ENCODE measurements at places on chromosomes 5 and 9.

- DNase-seq = no peak
Observed at GRCh38 chr5:52255308-52255707, 532.4 kb upstream of the ITGA1 start.

DNA sequence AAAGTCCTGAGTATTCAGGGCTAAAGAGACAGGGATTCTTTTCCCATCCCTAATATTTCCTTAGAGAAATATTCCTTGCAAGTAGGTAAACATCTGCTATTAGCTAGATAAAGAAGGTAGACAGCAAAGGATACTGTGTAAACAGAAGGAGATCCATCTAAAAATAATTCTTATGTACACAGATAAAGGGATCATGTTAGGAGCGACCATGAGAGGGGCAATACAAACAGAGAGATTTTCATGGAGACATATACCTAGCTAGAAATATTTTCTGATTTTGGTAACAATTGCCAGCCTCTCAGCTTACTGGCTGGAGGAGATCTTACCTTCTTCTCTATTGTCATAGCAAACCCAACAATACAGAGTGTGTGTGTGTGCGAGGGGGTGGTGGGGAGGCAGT is 184.6 kb upstream of the DMAC1 start:
- no peak for DNase-seq

DNA sequence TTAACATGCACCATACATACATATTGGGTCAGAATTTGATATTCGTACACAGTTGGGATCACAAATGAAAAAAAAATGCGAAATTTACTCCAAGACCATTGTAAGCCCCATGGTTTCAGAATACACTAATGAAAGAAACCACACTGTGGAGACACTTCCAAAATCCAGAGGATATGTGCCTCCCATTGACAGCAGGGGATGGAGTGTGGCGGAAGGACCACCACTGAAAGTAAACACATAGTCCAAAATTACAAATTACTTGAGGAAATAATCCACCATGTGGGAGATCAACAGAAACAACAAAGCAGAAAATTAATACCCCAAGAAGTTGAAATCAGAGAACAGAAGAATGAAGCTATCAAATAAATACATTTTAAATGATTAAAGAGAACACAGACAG is 291.6 kb upstream of the PAPPA start:
- no peak for DNase-seq

GRCh38 chr5:67028371-67028770 is 168.2 kb downstream of the CD180 start:
- DNase-seq = no peak

DNA sequence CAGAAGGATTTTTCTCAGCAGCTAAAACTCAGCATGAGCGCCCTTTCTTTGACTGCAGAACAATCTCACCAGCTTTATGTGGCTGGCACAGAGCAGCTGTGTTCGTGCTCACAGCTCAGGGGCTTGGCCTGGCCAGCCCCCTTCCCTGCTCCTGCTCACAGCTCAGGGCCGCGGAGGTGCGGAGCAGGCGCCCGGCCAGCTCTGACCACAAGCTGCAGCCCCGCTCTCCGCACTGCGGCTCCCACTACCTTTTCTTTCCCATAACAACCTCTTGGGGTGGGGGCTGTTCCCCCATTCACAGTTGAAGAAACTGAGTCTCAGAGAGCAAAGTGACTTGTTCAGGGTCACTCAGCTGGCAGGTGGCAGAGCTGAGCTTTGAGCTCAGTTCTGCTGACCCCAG is 34.0 kb upstream of the PHYKPL start:
- no peak for DNase-seq

- DNase-seq = peak; percentile 69
Observed at GRCh38 chr5:167207081-167207480, 1084.4 kb upstream of the WWC1 start.

DNA sequence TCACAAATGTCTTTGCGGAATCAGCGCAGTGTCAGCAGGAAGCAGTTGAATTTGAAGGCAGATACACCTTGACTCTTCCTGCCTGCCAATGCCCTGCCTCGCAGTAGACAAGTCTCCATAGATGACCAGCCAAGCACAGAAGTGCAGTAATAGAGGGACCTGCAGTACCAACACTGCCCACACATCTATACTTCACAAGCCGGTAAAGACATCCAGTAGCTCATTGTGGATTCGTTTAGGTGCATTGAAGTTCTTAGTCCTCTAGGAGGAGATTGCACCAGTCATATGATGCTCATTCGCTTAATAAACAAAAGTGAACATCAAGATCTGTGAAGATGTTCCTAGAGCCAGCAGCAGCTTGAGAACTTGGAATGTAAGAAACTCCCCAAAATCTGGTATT is 7.1 kb upstream of the IFNA2 start:
- peak; percentile 68 for DNase-seq

DNA sequence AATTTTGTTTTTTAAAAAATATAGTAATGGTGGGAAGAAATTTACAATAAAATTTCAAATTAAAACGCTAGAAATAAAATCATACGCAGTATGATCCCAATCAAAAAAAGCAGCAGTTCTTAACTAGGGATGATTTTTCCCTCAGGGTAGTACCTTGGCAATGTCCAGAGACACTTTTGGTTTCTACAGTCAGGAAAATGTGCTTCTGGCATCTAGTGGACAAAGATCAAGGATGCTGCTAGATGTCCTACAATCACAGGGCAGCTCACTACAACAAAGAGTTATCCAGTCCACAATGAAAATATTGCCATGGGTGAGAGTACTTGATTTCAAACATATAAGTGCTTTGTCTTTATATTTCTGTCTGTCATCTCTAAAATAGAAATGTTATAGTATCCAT is 400.2 kb upstream of the SGCD start:
- DNase-seq = no peak

- no peak for DNase-seq
Observed at GRCh38 chr9:132369421-132369820, 14.6 kb upstream of the SETX start.

All from MG63 (cell line).